ENCODE measurements at places on chromosomes 7 and 10. TPM values are rescaled to one million over a fixed set of nuclear protein-coding genes. Genes with fewer than 3 reads are reported as not detected.

The KRIT1 gene
- total RNA-seq = 18.3 TPM

DNA sequence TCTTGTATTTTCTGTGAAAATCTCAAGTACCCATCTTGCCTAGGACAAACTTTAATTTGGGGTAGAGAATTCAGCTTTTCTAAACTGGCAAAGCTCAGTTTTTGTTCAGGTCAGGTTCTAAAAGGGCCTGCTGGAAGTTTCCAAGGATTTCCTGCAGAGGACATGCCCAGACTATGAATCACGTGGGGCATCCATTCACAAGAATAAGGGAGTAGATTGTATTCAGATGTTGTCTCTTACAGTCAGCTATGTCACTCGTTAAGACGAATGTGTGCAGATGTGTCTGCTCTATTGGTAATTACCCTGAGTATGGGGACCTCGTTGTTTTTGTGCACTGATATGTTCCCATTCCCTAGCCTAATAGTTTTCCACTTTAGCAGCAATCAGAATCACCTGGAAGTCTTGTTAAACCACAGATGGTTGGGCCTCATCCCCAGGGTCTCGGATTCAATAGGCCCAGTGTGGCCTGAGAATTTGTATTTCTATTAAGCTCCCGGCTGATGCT lies 81.0 kb upstream of the ITPRID1 start:
- no peak for DNase-seq

DNA sequence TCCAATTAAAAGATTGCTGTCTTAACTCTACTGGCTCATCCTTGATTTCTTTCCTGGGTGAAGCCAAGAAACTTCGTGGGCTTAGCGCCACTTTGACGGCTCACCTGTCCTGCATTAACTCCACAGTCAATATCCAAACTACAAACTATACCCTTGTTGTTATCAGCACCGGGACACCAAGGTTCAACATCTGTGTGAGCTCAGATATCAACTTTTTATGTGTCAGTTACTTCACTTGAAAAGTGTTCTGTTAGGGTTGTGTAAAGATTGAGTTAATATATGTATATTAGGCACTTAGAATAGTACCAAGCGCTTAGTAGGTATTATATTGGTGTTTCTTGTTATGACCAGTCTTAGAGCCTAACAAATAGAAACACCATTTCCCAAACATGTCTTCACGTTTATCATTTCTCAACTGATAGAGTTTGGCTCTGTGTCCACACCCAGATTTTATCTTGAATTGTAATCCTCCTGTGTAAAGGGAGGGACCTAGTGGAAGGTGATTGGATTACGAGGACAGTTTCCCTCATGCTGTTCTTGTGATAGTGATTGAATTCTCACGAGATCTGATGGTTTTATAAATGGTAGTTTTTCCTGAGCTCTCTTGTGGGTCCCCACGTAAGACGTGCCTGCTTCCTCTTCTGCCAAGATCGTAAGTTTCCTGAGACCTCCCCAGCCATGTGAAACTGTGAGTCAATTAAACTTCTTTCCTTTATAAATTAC lies 19.0 kb upstream of the ST8SIA6 start:
- no peak for DNase-seq

GRCh38 chr7:87110778-87111177 lies 41.5 kb upstream of the DMTF1 start:
- DNase-seq = no peak

GRCh38 chr10:13390604-13391522 lies 42.8 kb upstream of the SEPHS1 start:
- DNase-seq = peak; percentile 56

DNA sequence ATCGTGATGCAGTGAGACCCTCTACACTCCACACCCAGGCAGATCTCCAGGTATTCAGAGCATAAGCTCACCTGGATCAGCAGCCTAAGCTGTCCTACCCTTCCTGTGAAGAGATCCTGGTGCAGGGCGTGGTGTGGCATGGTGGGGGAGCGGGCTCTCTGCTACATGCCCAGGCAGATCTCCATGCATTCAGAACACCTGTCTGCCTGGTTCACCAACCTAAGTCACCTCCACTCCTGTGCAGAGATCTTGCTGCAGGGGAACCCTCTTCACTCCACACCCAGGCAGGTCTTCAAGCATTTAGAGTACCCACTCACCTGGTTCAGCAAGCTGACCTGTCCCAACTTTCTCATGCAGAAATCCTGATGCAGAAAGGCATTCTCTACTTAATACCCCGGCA lies 394.4 kb upstream of the SEMA3A start:
- DNase-seq = no peak
